Spleen (tissue), 13 donors: ENCODE measurements at places on chromosomes 7 and 10.

DNA sequence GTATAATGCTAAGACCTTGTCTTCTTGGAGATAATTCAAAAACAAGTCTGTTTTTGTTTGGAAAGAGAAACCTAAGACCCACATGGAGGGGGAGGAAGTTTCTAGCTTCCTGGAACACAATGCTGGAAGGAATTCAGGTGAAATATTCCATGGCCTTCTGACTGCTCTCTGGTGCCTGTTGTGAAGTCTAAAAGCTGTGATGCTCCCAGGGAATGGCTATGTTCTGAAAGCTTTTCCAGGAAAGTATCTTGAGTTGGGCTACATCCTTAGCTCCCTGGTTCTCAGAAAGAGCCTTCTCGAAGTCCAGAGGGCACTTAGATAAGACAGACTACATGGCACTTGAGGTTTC, 12.5 kb upstream of the PFKP start:
- no peak for DNase-seq

DNA sequence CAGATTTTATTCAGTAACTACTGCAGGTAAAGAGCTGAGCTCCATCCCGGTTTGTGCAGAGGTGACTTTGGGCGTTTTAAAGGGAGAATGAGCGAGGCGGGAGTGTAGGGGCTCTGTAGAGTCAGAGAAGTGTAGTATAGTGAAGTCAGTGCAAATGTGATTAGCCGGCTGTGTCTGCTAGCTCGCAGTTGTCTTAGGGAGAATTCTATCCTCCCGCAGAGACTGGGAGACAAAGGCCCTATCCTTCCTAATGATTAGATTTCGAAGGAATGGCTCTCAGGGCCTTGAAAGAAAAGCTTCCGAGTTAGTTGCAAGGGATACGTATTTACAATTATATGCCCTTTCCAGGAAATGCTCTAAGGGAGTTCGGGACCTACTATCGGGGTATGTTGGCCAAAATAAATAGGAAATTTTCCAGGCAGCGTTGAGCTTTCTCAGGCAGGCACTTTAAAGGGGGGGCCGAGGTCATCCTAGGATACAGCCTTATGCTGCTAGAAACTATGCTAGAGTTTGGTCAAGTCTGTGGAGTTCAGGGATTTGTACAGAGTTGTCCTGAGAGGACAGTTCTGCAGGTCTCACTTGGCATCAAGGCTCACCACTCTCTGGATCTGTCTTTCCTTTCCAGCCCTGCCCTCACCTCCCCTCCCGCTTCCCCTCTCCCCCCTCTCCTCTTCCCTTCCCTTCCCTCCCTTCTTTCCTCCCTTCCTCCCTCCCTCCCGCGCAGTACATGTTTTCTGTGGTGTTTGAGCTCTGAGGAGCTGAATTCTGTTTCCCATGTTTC, 825 bp downstream of the MRPL32 start:
- DNase-seq: no peak

DNA sequence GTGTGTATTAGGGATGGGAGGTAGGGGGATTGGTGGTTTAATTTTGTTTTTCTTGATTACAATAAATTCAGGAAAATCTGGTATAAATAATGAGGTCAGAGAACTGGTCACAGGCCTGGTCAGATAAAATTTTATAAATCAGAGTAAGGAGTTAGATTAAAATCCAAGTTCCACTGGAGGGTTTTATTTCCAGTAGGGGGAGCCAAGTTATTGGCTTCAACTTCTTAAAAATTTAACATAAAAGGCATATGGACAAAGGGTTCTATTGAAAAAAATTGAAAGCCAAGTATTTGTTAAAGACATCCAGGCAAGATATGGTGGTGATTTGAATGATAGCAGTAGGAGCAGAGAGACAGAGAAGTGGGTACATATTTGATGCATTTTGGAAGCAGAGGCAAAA, 763.3 kb downstream of the SORCS1 start:
- no peak for DNase-seq

DNA sequence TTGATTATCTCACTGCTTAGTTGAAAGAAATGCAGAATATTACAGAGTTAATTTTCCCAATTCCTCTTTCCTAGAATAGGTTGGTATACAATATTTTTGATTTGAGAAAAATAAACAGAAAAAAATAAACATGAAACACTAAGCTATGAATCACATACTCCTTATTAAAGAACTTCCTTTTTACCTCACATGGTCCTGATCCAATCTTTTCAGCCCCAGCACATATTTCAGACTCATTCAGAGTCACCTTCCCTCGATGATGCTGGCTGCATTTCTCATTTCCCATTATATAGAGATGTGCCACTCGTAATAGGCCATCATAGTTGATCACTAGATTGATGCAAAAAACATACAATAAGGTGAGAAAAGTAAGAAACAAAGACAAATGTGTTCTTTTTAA, 64.6 kb downstream of the HGF start:
- no peak for DNase-seq

GRCh38 chr10:126227762-126228134, 160.5 kb downstream of the ADAM12 start:
- DNase-seq: no peak

GRCh38 chr10:102398172-102399020, 2.9 kb downstream of the NFKB2 start:
- DNase-seq: peak; percentile 81

- DNase-seq: no peak
These were observed 87.3 kb upstream of the TES start for GRCh38 chr7:116122972-116123595.

- no peak for DNase-seq
These were observed 207.3 kb upstream of the POT1 start for GRCh38 chr7:125136755-125137532.

DNA sequence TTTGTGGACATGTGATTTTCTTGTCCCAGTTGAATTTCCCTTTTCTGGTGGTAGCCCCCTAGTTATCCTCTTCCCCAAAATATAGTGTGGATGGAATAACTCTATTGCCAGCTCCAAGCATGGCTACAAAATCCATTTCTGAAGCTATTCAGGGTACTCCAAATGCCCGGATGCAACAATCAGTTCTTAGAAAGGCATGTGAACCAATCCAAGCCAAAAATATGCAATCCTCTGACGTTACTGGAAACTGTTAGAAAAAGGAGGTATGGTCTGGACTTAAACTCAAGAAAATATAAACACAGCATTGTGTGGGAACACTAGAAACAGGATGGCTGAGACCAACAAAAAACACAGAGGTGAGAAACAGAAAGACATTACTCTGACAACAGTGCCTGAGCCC, 347.0 kb downstream of the GPAM start:
- DNase-seq: no peak

- no peak for DNase-seq
These were observed 248.8 kb upstream of the PTN start for GRCh38 chr7:137592232-137592896.

DNA sequence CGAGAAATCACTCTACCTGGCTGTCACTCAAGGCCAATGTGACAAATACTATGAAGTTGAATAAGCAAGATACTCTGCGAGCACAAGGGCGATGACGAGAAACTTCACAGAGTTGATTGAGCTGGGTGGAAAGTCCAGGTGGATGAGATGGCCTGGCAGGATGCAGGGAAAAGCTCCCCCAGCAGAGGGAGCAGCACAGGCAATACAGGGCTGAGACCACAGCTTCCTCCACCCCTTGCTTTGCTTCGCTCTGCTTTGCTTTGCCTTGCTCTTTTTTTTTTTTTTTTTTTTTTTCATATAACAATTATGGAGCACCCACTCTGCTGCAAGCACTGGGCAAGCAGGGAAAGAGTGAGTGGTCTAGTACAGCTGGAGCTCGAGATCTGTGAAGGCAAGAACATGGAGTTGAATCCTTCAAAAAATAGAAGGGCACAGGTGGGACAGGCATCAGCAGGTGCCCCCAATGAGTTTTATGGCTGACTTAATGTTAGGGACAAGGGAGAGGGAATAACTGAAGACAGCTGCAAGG, 88.3 kb downstream of the CABCOCO1 start:
- DNase-seq: peak; percentile 86

- no peak for DNase-seq
These were observed 135.0 kb upstream of the TMEM72 start for GRCh38 chr10:44776181-44776580.

GRCh38 chr7:9189703-9190102, 756.3 kb downstream of the NXPH1 start:
- peak; percentile 22 for DNase-seq

DNA sequence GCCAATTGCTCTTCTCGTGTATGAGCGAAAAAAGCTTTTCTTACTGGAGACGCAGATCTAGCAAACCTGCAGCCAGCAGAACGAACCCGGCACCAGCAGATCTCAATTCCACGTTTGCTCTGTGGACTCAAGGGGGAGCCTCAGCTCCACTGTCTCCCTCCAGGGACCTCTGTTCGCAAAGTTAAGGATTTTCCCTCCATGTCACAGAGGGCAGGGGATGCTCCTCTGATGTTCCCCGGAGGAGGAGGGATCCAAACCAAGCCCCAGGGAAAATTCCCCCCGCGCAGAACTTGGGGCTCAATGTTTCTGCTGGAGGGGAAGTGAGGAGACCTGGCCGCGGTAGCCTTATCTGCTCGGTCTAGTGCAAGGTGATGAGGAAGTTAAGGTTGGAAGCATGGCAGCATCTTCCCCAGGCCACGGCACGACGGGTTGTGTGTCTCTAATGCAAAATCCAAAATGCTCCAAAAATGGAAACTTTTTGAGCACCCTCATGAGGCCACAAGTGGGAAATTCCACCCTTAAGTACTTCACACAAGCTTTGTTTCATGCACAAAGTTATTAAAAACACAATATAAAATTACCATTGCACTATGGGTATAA, 9.0 kb downstream of the IQCE start:
- DNase-seq: no peak

DNA sequence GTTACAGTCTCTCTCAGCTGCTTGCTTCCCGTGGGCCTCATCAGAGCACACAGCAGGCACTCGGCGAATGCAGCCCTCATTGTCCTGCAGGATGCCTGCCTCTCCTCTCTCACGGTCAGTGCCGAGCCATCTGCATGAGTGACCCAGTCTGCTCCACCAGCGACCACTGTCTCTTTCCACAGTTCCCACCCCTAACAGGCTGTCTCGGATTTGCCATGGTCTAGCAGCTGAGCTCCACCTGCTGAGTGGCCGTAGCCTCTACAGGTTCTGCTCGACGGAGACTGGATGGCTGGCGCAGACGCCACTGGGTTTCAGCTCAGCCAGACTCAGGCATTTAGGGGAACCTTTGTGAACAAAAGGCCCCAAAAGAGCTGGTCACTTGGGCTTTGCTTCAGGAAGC, 209.4 kb upstream of the FOXK1 start:
- DNase-seq: no peak

DNA sequence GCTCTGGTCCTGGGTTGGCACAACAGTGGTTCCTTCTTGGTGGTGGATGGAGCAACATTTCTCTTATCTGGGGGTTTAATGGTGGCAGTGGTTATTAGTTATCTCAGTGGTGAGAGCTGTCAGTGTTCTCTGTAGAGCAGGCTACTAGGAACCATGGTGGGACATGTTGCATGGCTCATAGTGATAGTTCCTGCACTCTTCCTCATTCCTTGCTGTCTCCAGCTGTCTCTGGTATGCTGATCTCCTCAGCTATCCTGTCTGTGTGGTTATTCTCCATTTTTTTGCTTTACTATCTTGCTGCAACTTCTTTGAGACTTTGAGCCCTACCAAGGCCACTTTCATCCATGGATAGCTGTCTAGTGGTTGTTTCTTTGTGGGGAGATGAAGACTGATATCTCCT, 44.0 kb downstream of the CCDC7 start:
- DNase-seq: no peak

DNA sequence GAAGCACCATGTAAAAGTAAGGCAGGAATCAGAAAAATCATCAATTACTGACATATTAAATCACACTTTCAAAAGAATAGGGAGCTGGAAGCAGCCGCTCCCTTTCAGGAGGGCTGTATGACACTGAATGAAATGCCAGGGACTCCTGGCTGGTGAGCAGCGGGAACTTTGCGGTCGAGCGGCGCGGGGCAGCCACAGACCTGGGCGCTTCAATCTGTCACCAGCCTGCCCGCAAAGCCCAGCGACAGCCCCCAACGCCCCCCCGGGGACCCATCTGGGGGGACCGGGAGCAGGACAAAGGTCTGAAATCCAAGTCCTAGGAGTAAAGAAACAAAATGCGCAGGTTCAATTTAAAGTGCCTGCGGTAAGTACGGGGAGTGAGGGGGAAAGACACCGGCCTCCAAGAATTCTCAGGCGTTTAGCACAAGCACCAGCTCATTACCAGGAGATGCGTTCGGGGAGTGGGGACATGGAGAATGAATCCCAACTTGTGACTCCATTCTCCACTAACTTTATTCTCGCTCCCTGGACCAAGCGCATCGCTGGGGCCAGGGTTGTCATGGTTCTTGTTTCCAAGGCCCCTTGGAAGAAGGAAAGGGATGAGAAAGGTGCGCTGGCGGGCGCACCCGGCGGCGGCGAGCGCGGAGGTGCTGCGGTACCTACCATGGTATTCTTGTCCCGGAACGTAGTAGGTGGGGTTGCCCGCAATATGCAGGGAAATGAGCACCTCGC, 824 bp downstream of the RELN start:
- DNase-seq: no peak

GRCh38 chr7:31465285-31465684, 48.6 kb upstream of the ITPRID1 start:
- no peak for DNase-seq

GRCh38 chr7:123879628-123880027, 34.7 kb downstream of the HYAL4 start:
- DNase-seq: no peak

GRCh38 chr7:151423226-151423625, 13.4 kb upstream of the WDR86 start:
- no peak for DNase-seq

GRCh38 chr7:151007469-151007898, 16.7 kb downstream of the NOS3 start:
- peak; percentile 85 for DNase-seq

DNA sequence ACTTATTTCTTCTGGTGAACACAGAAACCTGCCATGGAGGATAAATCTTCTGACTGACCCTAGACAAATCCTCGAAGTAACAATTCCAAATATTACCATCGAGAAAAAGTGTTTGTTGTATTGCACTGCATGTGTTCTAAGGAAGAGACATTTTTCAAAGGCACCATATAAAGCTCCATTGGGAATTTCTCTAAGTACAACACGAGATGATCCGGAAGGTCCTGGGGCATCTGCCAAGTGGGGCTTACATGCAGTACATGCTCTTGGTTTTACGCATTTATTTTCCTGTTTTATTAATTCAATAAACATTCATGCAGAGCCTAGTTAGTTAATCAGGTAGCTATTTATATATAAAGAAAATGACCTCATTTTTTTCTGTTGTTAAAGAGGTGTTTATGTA, 692.0 kb upstream of the IGFBP3 start:
- no peak for DNase-seq
